8988T (cell line): ENCODE measurements at places on chromosomes 1 and 21.

DNA sequence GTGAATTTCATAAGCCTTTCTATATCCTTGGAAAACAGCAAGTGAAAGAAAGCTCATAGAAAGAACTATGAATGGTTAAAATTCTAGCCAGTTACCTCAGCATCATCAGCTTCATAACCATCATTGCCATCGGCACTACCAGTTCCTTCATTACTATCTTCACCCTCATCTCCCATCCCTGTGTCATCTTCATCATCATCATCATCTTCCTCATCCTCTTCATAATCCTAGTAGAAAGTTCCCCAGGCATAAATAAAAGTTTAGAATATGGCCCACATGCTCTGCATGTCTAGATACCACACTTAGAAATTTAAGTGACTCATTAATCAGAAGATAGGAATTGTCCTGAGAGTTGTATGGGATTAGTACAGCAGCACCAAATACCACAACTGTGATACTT, 49.0 kb downstream of the TPR start:
- no peak for DNase-seq

- no peak for DNase-seq
Measured at GRCh38 chr1:110700767-110701166, 26.0 kb upstream of the KCNA3 start.

GRCh38 chr1:109697066-109697465, 9.4 kb downstream of the GSTM1 start:
- no peak for DNase-seq

DNA sequence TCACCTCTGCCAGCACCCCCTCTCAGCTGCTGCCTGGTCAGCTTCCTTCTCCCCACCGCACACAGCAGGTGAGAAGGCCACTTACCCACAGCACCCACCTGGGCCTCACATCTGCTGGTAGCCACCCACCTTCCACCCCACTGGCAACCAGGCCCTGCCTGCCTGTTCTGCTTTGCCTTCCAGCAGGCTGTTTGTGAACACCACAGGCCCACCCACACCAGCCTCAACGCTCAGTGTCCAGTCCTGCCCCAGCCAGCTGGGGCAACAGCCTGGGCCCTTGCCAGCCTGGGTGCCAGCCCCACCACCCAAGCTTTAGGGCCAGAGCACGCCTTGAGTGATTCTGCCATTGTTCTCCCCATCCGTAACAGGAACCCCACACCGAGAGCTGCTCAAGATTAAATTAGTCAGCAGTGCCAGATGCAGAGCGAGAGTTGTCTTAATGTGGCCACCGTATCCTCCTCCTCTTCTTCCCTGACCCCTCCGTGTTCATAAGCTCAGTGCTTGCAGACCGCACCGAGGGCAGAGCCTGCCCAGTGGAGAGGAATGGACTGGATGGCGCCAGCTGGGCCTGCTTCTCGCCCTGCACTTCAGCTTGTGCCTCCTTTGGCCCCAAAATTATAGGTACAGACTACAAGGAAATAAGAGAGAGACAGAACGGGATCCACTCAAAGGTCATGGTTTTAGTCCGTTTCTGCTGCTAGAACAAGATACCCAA, 120.3 kb upstream of the COL6A1 start:
- no peak for DNase-seq

DNA sequence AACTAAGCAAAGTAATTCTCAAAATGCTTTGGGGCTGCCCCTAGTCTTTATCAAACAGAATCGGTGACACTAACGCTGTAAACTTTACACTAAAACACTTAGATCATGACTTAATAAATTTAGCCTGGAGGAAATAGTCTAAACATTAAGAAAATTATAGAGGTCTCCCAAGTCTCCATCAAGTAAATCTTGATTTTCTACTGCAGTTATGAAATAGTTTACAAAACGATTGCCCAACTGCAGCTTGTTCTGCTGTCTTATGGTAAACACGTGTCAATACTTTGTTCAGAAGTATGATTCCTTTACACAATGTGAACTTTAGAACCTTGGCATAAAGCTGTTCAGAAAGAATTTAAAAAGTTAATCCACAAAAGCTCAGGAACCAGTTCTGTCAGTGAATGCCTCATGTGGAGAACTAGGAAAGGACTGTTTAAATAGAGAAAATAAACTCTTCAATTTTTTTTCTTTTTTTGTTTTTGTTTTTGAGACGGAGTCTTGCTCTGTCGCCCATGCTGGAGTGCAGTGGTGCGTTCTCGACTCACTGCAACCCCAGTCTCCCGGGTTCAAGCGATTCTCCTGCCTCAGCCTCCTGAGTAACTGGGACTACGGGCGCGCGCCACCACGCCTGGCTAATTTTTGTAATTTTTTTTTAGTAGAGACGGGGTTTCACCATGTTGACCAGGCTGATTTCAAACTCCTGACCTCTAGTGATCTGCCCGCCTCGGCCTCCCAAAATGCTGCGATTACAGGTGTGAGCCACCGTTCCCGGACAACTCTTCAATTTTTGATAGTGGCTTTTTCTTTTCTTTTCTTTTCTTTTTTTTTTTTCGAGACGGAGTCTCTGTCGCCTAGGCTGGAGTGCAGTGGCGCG, 1.6 kb downstream of the DDI2 start:
- no peak for DNase-seq

DNA sequence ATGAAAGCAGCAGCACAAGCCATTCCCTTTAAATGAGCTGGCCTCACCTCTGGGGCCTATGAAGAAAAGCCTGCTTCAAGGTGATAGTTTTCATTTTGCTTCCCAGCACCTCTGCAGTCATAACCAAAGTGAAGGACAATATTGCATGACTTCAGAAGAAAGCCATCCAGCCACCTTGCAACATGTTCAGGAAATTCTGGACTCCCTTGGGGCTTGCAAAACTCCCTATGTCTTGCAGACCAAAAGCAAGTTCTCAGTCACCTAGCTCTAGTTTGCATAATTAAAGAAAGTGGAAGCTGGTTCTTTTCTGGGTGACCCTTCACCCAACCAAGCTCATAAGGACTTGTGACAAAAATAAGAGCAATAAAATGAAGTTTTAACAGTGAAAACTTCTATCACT, 87.6 kb downstream of the GFI1 start:
- no peak for DNase-seq

- no peak for DNase-seq
Measured at GRCh38 chr1:65404941-65405340, 15.5 kb upstream of the LEPR start.

GRCh38 chr1:157106813-157107189, 7.2 kb upstream of the ETV3L start:
- no peak for DNase-seq

DNA sequence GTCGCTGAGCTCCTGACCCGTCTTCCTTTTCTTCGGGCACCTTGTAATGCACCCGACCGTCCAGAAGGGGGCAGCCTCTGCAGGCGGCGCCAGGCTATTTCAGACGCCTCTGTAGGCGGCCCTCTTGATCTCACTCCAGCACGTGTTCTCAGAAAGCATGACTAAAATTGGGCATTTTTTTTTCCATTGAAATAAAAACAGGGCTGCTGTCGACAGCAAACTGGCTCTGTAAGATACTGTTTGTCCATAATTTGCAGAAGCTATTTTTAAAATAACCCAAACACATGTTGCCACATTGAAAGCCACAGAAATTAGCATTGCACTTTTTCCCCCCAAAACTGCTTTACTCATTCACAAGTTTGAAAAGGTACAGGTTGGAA, 78.0 kb downstream of the STUM start:
- peak; percentile 62 for DNase-seq

- peak; percentile 43 for DNase-seq
Measured at GRCh38 chr1:20100632-20101355, 18.5 kb downstream of the PLA2G2D start.

DNA sequence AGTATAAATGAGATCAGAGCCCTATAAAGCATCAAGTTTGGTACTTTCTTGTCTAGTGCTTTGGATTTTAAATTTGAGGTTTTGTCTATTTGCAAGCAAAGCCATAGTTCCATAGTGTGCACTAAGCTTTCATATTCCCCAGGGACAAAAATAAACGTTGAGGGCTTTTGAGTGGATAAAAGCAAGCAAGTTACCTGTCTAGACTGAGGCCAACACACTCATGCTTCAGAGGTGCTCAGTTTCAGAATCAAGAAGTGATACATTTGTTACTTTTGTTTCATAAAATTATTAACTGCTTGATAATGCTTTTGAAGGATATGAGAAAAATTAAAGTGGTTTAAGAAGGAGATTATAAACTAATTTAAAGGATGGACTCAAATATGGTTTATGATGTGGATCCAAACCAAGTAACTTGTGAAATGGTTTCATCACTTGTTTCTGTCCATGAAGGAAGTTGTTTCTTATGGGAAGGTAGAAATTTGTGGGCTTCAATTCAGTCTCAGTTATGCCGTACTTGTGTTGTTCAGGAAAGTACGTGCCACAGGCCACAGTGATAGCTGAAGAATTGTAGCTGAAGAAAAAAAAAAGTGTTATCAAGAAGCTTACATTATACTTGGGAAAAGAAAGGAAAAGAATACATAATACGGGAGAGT, 71.2 kb downstream of the CHRM3 start:
- DNase-seq, result no peak

DNA sequence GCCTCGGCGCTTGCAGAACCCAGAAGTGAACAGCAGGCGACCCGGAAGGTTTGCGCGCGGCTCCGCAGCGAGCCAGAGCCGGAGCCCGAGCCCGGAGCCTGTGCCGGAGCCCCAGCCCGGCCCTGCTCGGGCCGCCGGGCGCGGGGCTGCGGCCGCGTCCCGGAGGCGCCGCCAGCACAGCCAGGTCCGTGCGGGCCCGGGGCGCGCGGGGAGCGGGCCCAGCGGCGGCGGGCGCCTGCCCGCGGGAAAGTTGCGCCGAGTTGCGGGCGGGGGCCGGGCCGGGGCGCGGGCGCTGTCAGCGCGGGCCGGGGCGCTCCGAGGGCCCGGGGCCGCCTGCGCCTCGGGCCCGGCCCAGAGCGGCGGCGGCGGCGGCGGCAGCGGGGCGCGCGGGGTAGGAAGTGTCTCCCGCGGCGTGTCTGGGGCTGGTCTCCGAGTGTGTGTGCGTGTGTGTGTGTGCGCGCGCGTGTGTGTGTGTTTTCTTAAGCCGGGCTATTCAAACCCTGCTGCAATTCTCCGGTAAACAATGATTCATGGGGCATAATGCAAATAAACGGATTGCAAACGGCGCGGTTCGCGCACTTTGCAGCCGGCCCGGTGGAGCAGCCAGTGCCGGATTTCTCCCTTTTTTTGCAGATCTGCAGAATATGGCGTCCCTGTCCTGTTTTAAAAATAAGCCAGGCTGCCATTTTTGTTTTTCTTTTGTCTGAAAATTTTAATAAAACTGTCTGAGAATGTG, at the start of gene ZNF362:
ZNF362 (plus strand) TSS at position 22 of the 736 bp plus-strand sequence. CDS start 14,083 bp downstream, outside the sequence.
- DNase-seq, result peak; percentile 74

DNA sequence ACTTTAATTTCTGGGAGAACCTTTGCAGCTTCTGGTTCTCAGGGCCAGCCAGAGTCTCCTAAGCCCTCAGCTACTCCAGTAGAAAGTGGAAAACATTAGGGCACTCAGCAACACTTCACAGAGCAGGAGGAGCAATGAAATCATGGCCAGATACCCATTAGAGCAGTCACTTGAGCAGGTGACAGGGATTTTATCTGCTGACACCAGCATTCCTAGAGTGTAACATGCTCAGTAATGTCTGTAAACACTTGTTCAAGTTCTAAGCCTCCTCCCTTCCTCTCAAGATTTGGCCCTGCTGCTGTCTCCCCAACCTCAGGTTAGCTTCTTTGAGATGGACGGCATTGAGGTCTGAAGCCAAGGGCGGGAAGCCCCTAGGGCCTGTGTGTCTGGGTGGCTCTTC, 218.0 kb downstream of the GRIK3 start:
- no peak for DNase-seq

DNA sequence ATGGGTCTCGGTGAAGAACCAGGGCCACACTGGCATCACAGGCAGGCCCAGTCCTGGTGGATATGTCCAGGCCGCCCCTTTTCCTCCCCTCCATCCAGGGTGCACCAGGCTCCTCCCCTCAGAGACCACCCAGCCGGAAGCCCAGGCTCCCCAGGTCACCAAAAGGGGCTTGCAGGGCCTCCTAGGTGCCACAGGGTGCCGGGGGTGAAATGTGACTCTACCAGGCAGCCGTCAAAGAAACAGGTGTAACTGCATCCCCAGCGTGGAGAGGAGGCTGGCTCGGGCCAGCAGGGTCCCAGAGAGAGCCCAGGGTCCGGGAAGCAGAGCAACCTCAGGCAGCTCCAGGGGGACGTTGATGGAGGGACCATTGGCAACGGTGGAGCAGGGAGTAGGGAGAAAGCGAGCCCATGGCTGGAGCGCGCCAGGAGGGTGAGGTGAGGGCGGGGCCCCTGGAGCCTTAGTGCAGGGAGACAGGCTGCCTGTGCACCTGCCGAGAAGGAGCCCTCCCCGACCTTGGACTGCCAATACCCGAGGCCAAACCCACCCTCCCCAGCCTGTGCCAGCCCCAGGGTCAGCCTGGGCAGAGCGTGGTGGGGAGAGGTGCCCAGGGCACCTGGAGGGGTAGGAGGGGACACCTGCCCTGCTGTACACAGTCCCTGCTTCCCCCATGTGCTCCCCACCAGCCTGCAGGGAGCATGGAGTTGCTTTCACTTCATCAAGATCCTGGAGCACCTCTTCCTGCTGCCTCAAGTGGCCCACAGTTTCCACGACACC, 48.3 kb upstream of the POFUT2 start:
- no peak for DNase-seq

DNA sequence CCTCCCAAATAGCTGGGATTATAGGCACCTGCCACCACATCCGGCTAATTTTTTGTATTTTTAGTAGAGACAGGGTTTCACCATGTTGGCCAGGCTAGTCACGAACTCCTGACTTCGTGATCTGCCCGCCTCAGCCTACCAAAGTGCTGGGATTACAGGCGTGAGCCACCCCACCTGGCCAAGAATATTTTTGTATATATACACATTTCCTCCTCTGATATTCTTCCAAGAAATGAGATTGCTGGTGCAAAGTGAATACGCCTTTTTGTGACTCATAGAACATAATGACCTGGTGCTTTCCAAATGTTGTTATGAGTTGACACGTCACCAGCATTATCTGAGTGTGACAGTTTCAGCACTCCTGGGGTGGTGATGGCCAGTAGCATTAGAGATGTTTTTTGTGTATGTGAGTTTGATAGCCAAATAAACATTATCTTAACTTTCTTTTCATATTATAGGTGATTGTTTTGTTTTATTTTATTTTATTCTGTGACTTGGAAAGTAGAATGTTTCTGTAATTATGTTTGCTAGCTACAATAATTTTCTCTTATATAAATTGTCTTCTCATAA, 54.9 kb downstream of the KCNK1 start:
- peak; percentile 19 for DNase-seq

GRCh38 chr1:43438006-43438405, 15.7 kb downstream of the HYI start:
- DNase-seq, result no peak
